Activated CD8-positive, alpha-beta T cell treated with anti-CD3 and anti-CD28 coated beads, Interleukin-2, amount 10 ng/mL, durations not matched to agents 7 days and 5 days (primary cell): ENCODE measurements at places on chromosomes 7 and 10. TPM values are rescaled to one million over a fixed set of nuclear protein-coding genes. Genes with fewer than 3 reads are reported as not detected.

DNA sequence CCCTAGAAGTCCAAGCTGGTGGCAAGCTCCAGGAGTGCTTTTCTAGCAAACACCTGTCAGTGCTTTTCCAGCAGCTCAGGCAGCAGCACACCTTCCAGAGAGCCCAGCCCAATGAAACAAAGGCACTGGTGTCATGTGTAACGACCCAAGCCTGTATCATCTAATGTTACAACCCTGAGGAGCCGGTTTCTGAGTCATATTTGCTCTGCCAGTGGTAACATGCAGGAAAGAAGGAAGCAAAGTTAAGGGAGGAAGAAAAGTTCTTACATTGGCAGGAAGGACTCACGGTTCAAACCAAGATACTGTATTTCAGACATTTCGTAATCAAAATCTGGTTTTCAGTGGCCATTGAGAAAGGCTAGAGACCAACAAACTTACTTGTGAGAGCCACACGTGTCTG is at the start of gene ANKRD22:
Gene ANKRD22 (minus strand): TSS at position 139 of the 400 bp plus-strand sequence. CDS start 237 bp downstream, outside the sequence.
- H3K4me1 ChIP-seq: peaks cover 19% of the 10 kb centered on the region
- no peak within 1 kb of the TSS for H3K4me3 ChIP-seq
- DNase-seq: no peak
- H3K27ac ChIP-seq: no peak within 1 kb of the TSS

DNA sequence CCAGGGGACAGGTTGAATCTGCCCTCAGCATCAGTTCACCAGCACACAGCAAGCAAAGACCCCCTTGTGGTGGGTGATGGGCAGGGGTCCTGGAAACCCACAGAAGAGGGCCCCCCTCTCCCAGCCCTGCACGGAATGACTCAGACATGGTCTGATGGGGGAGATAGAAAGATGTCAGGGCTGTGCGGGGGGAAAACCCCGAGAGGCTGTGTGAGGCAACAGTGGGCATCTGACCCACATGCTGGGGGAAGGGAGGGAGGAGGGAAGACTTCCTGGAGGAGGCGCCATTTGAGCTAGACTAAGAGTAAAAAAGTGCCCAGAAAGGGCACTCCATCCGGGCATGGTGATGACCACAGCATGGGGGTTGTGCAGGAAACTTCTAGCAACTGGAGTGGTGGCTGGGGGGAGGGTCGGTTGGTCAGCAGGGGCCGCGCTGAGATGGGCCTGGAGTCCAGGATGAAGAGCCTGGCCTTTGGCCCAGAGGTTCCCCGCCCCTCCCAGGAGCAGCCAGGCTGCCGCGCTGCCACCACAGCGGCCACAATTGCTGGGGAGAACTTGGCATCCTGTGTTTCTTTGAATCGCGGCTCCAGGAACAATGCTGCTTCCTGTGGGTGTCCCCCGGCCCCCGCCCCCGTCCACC is 2.5 kb downstream of the LFNG start:
- peaks cover 43% of the 10 kb centered on the region for H3K36me3 ChIP-seq
- peak overlapping the region; percentile 98 for H3K4me3 ChIP-seq
- peak; percentile 89 for DNase-seq
- no peaks in the 10 kb centered on the region for H3K27me3 ChIP-seq

- no peak overlapping the region for H3K27ac ChIP-seq
- no peaks in the 10 kb centered on the region for H3K36me3 ChIP-seq
- H3K4me3 ChIP-seq: no peak overlapping the region
- H3K4me1 ChIP-seq: no peaks in the 10 kb centered on the region
- H3K27me3 ChIP-seq: no peaks in the 10 kb centered on the region
These were observed 9.8 kb upstream of the PNLIPRP3 start for GRCh38 chr10:116417821-116418220.

MOGAT3 gene
- total RNA-seq: not detected

DNA sequence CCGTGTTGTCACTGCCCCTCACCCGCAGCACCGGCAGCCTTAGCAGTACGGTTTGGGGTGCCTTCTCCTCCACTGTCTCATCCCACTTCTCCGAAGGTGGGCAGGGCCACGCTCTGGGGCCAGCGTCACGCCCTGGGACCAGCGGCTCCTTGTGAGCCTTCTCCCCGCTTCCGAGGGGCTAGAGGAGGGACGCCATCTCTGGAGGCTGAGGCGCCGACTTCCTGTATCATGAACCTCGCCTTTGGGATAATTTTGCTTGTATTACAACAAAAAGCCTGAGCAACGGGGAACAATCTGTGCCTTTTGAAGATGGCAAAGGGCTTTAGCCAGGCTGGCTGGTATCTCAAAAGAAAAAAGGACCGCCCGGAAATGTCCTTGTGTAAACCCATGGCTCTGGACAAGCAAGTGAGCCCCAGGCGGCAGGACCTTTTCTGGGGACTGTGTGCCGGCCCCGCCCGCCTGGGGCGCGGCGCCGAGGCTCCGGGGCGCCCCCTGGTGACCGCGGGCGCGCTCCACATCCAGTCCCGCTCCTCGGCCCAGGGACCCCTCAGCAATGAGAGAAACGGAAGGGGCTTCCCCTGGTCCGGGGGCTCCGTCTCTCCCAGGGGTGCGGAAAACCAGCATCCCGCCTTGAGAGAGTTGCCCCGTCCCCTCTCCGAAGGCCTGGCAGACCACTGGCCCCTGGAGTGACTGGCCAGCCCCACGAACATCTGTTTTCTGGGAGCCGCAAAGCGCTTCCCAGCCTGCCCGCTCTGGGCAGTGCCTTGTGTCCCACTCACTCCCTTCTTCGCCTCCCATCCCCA is 3.8 kb downstream of the DEPP1 start:
- no peaks in the 10 kb centered on the region for H3K36me3 ChIP-seq
- H3K27me3 ChIP-seq: no peaks in the 10 kb centered on the region
- H3K27ac ChIP-seq: peak overlapping the region; percentile 87
- H3K4me1 ChIP-seq: peaks cover 28% of the 10 kb centered on the region

GRCh38 chr10:121589553-121589952 is 8.7 kb downstream of the FGFR2 start:
- H3K4me3 ChIP-seq: no peak overlapping the region
- peaks cover 2% of the 10 kb centered on the region for H3K27me3 ChIP-seq
- no peaks in the 10 kb centered on the region for H3K4me1 ChIP-seq
- H3K36me3 ChIP-seq: no peaks in the 10 kb centered on the region
- H3K27ac ChIP-seq: no peak overlapping the region

DNA sequence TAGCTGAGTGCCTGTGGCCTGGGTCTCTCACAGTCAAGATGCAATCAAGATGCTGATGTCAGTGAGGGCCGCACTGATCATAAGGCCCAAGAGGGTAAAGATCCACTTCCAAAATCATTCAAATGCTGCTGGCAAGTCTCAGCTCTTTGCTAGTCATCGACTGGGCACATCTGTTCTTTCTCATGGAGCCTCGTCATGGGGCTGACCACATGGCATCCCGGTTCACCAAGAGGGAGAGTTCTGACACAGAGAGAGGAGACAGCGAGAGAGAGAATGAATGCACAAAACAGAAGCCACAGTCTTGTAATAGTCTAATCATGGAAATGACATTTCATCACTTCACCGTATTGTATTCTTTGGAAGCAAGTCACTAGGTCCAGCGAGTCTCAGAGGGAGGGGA is 1067.5 kb upstream of the C7orf33 start:
- no peak overlapping the region for H3K4me3 ChIP-seq
- no peak overlapping the region for H3K27ac ChIP-seq
- no peaks in the 10 kb centered on the region for H3K36me3 ChIP-seq
- H3K27me3 ChIP-seq: no peaks in the 10 kb centered on the region

- H3K4me1 ChIP-seq: no peaks in the 10 kb centered on the region
- H3K27ac ChIP-seq: no peak overlapping the region
- peaks cover 4% of the 10 kb centered on the region for H3K27me3 ChIP-seq
These were observed 37.0 kb upstream of the RHOBTB1 start for GRCh38 chr10:60980997-60981396.

DNA sequence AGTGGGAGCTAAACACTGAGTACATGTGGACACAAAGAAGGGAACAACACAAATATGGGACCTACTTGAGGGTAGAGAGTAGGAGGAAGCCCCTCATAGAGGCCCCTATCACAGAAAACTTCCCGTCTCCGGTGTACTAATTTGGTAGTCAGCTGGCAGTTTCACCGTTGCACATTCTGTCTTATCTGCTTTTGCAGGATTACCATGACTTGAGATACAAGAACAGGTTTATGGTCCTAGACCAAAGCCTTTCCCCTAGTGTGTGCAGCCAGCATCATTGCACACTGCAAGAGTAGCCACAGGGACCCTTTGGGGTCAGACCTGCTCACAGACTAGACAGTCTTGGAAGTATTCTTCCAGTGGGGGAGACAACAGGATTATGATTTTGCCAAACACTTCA is 5.9 kb upstream of the IFIT1B start:
- no peak overlapping the region for H3K4me3 ChIP-seq
- no peak for DNase-seq

GRCh38 chr10:13440185-13441061 is 88.4 kb downstream of the BEND7 start:
- peak; percentile 70 for DNase-seq
- H3K4me3 ChIP-seq: peak overlapping the region; percentile 20
- peaks cover 35% of the 10 kb centered on the region for H3K27me3 ChIP-seq
- H3K36me3 ChIP-seq: no peaks in the 10 kb centered on the region
- peaks cover 9% of the 10 kb centered on the region for H3K4me1 ChIP-seq
